Left renal pelvis (tissue), 4 donors: ENCODE measurements at places on chromosomes 13 and 19. TPM values are rescaled to one million over a fixed set of nuclear protein-coding genes. Genes with fewer than 3 reads are reported as not detected.

DNA sequence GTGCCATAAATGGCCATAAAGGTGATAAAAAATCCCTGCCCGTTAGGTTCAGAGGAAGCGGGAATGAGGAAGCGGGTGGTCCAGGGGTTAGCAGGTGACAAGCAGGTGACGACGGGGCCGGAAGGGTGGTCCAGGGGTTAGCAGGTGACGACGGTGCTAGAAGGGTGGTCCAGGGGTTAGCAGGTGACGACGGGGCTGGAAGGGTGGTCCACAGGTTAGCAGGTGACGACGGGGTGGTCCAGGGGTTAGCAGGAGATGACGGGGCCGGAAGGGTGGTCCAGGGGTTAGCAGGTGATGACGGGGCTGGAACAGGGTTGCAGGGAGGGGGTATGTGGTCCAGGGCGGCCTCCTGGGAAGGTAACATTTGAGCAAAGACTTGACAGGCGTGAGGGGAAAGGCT lies 6.3 kb downstream of the PRSS57 start:
- no peak for DNase-seq

DNA sequence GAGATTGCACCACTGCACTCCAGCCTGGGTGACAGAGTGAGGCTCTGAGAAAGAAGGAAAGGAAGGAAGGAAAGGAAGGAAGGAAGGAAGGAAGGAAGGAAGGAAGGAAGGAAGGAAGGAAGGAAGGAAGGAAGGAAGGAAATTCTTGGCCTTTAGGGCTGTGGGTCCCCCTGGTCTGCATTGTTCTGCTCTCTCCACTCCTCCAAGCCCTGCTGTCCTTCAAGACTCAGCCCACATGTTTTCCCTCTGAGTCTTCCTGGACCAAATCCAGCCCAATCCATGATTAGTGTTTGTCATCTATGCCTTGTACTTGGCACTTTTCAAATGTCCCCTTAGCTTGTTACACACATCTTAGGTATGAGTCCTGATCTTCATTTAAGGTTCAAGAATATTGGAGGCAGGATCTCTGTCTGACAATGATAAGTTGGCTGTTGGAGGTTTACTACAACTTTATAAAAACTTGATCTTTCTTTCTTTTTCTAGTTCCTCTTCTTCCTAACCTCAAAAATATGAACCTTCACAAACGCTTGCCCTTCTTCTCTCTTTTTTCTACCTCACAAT lies 48.8 kb upstream of the INTS6 start:
- DNase-seq = no peak

GRCh38 chr13:23752111-23753001 lies 136.8 kb downstream of the MIPEP start:
- DNase-seq = no peak

Gene ZNF844
- polyA plus RNA-seq = 30.6 TPM

- no peak for DNase-seq
Observed at GRCh38 chr19:1474011-1474764, 4.8 kb downstream of the C19orf25 start.

DNA sequence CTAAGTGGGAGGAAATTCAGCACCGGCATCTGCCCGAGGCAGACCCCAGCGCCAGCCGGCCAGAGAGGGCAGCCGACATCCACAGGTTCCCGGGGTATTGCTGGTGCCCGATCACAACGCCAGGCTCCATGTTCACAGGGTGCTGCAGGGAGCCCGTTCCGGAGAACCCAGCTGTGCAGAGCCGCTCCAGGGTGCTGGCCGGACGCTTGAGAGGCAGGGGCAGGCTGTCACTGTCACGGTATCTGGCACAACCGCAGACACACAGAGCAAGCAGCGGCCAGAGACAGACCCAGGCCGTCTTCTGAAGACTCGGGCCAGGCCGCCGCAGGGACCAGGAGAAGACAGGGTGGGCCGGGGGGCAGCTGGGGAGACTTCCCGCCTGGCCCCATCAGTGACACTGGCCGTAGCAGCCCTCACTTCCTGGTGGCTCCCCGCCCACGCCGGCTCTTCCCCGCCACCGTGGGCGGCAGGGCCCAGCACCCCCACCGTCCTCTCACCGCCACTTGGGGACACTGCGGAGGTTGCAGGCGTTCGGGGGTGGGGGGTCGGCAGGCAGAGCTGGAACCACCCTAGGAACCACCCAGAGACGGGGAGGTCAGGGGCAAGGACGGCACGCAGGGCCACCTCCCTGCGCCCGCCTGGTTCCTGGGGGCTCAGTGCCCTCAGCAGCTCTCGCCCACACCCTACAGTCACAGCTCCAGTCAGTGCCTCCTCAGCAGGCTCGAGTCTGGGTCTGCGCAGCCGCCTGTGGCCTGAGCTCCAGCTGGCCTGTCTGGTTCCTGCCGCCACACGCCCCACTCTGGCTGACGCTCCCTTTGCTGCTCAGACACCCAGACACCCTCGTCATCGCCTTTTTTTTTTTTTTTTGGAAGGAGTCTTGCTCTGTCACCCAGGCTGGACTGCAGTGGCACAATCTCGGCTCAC lies 3.8 kb downstream of the RNF126 start:
- no peak for DNase-seq

GRCh38 chr19:31220540-31220939 lies 128.7 kb downstream of the TSHZ3 start:
- no peak for DNase-seq

Gene PRSS57
- 0.23 TPM for polyA plus RNA-seq

DNA sequence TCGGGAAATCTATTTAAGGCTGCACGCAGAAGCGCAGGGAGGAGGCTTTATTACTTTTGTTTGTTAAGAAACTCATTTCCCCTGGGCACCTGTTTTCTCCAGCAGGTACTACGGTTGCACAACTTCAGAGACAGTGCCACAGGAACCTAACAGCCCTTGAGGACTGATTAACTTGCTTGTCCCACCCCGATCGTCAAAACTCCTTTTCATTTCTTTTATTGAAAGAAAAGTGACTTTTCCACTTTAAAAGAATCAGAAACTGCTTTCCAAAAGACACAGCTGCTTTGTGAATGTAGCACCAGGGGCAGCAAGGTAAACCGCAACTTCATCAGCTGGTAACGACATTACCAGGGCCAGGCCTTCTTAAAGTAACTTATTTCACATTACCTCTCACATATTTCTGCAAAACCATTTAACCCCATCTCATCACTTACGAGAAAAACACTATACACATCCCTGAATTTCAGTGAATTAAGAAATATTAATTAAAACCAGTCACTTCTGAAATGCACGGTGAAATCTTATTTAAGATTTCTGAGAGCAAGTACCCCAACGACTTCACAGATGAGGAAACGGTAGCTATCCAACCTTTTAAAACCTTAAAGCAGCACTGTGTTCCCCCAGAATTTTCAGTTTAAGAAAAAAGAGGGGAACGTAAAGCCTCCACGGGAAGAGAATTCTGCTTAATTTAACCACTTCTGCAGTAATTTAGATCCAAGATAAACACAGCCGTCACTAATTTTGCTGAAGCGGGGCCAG lies 1.4 kb downstream of the ANKRD10 start:
- DNase-seq = no peak

DNA sequence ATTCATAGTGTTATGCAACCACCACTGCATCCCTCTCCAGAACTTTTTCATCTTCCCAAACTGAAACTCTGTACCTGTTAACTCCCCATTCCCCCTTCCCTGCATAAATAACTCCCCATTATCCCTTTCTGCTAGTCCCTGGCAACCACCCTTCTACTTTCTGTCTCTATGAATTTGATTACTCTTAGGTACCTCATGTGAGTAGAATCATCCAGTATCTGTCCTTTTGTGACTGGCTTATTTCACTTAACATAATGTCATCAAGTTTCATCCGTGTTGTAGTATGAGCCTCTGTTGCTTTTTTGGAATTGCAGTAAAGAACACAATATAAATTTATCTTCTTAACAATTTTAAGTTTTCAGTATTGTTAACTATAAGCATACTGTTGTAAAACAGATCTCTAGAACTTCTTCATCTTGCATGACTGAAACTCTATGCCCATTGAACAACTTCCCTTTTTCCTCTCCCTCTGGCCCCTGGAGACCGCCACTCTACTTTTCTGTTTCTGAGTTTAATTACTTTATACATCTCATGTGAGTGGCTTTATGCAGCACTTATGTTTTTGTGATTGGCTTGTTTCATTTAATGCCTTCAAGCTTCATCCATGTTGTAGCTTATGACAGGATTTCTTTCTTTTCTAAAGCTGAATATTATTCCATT lies 87.3 kb upstream of the ABCC4 start:
- DNase-seq = no peak

Gene SLITRK5
- 2.0 TPM for polyA plus RNA-seq

- no peak for DNase-seq
Observed at GRCh38 chr19:7831452-7831851, 1.4 kb downstream of the EVI5L start.

Gene IGFL1
- not detected for polyA plus RNA-seq

Gene DAND5
- 0.08 TPM for polyA plus RNA-seq

DNA sequence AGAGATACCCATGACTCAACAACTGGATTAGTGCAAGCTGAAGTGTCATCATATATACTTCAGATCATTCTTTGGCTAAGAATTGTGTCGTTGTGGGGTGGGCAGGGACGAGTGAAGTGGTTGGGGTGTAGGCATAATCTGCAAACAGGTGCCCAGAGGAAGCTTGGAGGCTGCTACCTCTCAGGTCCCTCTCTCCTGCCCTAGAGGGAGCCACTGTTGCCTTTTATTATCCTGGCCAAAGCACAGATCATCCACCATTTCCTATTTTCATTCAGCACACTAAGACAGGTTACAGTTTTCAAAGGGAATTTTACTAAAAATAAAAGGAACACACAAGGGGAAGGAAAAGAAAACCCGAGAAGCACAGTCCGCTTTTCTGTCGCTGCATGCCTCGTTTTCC lies 126.6 kb downstream of the HS6ST3 start:
- DNase-seq = no peak

Gene LILRB3
- polyA plus RNA-seq = 0.40 TPM

Gene FCER2
- polyA plus RNA-seq = 0.19 TPM

- DNase-seq = no peak
Observed at GRCh38 chr13:41837629-41838028, 123.3 kb downstream of the VWA8 start.

DNA sequence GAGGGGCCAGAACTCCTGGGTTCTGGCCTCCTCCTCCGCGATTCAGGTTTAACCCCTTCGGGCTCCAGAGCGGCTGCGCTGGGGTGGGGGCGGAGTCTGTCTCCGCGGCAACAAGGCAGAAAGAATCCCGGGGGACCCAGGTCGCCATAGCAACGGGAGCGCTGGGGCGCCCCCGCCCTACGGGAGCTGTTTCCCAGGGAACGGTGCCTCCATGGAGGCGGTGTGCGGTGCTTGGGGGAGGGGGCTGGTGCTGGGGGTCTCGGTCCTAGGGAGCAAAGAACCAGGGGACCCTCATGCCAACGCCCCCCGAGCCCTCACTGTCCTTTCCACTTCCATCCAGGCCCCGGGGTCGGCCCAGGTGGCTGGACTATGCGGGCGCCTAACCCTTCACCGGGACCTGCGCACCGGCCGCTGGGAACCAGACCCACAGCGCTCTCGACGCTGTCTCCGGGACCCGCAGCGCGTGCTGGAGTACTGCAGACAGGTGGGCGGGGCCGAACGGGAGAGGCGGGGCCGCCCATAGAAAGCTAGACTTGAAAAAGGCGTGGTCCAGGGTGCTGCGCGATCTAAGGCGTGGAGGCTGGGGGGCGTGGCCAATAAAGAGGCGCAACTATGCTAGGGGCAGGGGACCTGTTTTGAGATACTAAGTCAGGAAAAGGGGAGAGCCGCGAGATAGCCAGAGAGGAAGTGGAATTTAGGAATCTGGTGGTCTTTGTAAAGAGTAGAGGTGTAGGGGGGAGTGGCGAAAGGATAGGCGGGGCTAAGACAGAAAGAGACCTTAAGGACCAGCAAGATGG lies 1.2 kb downstream of the APLP1 start:
- no peak for DNase-seq

Gene ZNF284
- polyA plus RNA-seq = 5.8 TPM

Gene LRRC63
- polyA plus RNA-seq = 0.20 TPM

- no peak for DNase-seq
Observed at GRCh38 chr19:32581705-32582179, 752 bp downstream of the PDCD5 start.

GRCh38 chr19:34484328-34484727 lies 2.8 kb downstream of the WTIP start:
- DNase-seq = no peak

DNA sequence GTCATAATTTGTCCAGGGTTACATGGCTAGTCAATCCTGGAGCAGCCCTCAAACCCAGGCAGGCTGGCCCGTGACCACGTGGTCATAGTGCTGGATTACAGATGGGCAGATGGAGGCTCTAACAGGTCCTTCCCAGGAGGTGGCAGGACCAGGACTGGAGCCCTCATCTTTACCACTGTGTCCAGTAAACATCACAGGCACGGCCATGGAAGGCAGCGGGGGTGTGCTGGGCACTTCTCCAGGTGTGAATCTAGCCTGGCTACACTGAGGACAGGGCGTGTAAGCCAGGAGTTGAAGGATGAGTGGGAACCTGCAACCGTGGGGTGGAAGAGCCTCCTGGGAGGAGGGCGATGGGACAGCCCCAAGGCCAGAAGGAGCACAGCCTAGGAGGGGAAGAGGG lies 6.1 kb downstream of the CIC start:
- no peak for DNase-seq

Gene ASF1B
- polyA plus RNA-seq = 19.4 TPM

DNA sequence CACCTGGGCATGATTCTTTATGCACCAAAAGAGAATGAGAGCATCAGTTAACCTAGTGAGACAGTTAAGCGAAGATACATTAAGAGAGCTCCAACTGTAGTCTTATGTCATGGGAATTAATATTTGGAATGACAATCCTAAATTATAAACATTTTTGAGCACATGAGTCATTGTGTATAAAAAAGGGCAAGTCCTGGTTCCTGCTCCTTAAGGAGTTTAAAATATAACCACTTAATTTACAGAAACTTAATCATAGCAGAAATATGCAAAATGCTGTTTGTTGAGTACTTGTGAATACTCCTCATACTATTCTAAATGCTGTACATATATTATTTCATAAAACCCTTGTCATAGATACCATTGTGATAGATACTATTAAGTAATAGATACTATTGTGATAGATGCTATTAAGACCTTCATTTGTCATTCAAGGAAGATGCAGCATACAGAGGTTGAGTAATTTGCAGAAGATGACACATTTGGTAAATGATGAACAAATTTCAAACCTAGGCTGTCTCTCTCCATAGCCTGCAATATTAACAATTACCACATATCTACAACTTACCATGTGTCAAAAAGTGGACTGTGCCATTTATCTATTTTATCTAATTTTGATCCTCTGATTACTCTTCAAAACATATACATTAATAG lies 301.0 kb downstream of the TBC1D4 start:
- no peak for DNase-seq
